Endothelial cell of umbilical vein (primary cell): ENCODE measurements at places on chromosomes 5 and 9.
A peak's percentile ranks its signal among the peaks of the same experiment; 100 is the strongest.

DNA sequence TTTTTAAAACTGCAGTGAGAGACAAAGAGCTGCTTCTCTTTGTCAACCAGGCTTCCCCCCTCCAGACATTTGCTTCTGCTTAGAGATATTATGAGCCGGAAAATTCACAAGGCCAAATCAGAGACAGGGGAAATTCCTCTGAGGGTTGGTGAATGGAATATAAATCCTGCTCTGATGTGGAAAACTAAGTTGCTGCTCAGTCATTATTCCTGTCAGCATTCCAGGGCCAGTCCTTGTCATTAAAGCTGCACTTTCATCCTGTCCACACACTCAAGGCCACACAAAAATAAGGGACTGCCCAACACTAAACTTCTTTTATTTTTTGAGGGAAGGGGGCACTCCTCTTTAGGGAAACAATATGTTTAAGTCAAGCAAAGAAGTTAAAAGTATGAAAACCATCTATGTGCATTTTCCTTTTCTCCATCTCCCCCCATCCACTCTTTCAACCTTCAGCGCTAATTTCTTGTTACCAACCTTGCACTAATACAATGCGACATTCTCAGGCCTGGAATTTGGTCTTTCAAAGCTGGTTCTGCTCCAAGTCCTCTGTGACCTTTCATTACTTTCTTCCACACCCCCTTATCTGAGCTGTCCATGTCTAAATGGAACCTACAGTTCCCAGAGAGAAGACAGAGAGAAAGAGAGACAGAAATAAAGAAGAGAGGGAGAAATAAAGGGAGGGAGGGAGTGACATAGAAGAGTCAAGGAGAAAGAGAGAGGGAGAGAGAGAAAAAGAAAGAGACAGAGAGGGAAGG lies 118.9 kb upstream of the S1PR3 start:
- no peak for DNase-seq

DNA sequence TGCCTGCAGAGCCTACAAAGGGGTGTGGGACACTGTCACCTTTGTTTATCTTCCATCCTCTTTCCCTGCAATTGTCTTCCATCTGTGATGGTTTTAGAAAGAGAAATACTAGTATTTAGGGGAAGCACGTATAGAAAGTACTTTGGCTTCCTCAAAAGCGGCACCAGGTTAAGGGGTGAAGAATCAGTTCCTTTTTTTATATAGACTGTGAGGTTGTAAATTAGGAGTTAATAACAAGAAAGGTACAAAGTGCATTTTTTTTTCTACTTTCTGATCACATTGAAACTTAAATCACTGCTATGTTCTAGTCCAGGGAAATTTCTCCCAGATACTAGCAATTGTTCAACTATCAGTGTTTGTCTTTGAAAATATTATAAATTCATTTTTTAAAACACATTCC lies 219.3 kb downstream of the CEMIP2 start:
- no peak for DNase-seq

- no peak for DNase-seq
These were observed 154.4 kb downstream of the ZSWIM6 start for GRCh38 chr5:61486476-61486875.

- no peak for DNase-seq
These were observed 444.6 kb downstream of the PTPRD start for GRCh38 chr9:10168241-10168640.

DNA sequence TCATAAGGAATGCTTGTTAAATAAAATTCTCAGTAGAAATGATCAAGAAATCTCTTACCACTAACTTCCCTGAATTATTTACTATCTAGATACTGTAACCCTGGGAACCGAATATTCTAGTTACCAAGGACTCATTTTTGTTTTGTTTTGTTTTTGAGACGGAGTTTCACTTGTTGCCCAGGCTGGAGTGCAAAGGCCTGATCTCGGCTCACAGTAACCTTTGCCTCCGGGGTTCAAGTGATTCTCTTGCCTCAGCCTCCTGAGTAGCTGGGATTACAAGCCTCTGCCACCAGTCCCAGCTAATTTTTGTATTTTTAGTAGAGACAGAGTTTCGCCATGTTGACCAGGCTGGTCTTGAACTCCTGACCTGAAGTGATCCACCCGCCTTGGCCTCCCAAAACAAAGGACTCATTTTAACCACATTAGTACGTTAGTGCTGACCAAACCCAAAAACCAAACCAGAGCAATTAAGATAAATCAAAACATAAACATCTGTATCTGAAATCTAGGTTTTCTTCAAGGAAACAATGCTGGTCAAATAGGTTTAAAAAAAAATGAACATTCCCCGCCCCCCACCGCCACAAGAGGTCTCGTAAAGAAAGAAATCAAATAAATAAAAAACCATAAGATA lies 3.7 kb downstream of the TXN start:
- no peak for DNase-seq

DNA sequence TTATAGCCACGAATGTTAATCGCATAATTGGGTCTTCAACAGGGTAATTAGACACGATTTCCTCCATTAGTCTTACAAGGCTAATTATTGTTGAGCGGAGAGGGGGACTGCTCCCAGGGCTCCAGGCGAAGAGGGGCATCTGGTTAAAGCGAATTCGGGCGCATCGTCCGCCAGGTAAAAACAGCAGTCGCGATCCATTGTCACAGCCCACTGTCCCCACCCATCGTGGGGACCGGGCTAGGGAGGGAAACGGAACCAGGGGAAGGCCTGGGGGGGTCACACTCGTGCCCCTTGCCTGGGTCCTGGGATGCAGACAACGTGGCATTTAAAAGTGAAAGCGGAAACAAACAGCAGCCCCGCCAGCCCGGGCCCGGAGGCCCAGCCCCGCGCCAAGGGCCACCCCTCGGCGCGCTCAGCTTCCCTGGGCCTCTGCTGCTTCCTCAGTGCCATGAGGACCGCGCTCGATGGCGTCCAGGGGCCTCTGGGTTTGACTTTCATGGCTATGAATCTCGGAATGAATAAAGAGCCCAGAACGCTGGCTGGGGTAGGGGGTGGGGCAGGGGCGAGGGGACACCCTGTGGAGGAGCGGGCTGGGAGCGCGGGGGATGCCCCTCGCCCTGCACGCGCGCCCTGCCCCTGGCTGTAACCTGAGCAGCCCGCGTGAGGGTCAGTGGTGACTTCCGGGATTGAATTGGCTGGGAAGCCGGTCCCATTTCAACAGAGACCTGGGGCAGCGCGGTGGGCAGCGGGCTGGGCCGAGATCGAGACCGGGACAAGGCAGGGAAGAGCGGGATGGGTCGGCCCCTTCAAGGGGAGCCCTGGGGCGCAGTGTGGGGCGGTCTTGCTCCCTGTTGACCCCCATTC lies 99.9 kb downstream of the GTF3C4 start:
- peak; percentile 52 for DNase-seq

DNA sequence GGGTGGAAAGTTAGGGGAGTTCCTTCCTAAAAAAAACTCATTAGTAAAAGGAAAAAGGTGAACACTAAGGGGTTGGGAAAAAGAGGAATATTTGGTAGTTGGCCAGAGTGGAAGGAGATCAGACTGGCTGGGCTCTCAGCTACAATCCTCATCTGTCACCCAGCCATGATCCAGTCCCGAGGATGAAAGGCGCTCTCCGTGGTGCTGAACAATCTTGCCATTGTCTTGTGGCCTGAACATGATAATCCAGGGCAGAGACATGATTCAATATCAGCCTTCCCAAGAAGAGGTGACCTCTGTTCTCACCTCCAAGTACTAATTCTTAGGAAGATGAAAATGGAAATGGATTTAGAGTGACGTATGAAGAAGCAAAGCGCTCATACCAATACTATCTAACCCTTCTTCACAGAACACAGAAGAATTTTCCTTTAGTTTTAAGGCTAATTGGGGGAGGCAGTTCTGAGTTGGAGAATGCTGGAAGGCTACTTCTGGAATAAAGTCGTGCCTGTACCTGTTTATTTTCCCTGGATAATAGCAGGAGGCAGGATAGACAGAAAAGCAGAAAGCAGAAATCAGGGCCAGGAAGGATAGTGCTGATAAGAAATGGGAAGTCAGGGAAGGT lies 36.6 kb upstream of the MYORG start:
- peak; percentile 42 for DNase-seq

- DNase-seq, result no peak
These were observed 77.7 kb downstream of the PTCD2 start for GRCh38 chr5:72397836-72398235.

DNA sequence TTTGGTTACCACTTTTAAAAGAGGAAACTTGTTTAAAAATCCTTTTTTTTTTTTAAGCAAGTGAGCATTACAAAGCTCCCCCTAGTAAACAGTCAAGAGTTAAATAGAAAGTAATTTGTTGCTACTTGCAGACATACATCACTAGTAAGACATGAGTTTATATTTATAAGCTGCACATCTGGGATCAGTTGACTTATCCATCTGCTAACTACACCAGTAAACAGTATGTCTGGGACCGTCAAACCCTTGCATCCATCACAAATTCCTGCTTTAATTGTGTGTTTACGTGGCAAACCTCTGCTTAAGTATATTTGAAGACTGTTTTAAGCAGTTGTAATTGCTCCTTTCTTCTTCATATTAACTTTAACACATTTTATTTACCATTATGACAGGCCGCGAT lies 146.8 kb downstream of the EBF1 start:
- DNase-seq, result no peak

DNA sequence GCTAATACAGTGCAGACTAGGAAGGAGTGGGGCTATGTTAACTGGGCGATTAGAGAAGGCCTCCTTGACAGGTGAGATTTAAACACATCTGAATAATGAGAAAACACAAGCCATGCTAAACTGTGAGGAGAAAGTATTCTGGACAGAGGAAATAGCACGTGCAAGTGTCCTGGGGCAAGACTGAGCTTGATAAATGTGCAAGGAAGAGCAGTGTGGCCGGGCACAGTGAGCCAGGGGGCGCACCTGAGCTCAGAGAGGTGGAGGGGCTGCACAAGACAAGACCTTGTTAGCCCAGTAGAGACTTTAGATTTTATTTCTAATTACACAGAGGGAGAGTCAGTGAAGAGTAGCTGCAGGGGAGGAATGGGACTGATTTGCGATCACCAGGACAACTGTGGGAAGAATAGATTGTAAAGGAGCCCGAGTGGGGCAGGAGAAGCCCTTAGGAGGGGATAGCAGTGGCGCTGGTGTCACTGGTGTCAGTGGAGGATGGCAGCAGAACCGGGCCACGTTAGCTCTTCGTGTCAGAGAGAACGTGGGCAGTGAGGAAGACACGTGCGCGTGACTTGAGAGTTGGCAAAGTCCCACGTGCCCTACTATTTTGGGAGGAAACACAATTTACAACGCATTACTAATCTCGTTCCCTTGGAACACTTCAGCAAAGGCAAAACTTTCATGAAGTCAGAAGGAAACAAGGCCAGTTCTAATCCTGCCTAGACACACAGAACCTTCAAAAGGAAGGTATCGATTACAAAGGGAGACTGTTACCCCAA lies 17.9 kb upstream of the C5orf47 start:
- no peak for DNase-seq

DNA sequence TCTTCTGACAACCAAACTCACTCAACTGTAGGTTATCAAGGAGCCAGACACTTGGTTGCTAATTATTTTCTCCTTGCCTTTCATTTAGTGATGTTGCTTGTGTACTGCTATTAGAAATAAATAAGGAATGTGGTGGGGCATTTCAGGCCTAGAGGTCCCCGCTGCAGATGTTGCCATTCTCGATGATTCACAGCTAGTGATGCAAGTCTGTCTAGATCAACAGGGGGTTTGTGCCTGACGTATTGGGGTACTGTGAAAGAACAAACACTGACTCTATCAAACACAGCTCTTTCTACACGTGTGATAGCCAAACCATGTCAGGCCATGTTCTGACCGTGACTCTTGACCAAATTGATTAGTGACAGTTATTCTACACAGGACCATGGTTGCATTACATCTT lies 144.7 kb downstream of the OSTF1 start:
- DNase-seq, result no peak

DNA sequence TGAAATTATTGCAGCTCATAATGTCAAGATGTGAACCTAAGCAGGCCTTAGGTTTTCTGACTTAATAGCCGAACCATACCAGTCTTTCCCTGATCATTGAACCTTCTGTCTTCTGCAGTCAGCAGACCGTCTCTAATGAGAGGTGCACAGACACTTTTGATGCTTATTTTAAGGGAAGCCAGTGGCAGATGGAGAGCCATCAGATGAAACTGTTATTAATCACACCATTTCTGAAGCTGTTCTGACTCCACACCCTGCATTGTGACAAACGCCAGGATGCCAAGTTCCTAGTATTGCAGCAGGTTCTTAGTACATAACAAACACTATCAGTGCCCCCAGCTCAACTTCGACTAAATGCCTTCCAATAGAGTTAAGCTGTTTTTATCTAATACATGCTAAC lies 43.0 kb downstream of the PIK3R1 start:
- no peak for DNase-seq

DNA sequence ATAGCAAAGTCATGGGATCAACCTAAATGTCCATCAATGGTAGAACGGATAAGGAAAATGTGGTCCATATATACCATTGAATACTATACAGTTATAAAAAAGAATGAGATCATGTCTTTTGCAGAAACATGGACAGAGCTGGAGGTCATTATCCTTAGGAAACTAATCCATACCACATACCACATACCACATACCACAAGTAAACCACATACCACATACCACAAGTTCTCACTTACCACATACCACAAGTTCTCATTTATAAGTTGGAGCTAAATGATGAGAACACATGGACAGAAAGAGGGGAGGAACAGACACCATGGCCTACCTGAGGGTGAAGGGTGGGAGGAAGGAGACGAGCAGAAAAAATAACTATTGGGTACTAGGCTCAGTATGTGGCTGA lies 154.6 kb upstream of the GHR start:
- no peak for DNase-seq

GRCh38 chr5:114634967-114635901 lies 273.4 kb downstream of the KCNN2 start:
- DNase-seq, result no peak
